ENCODE measurements at places on chromosomes 12 and 14. TPM values are rescaled to one million over a fixed set of nuclear protein-coding genes. Genes with fewer than 3 reads are reported as not detected.

The EGLN3 gene
- total RNA-seq = 16.0 TPM

The ACOT6 gene
- not detected for total RNA-seq

The KCNH3 gene
- total RNA-seq = 2.9 TPM

The MANSC4 gene
- not detected for total RNA-seq

The TARBP2 gene
- total RNA-seq = 43.9 TPM

The SLC38A4 gene
- not detected for total RNA-seq

The ART4 gene
- total RNA-seq = not detected

The RNASE11 gene
- not detected for total RNA-seq

The TSHR gene
- not detected for total RNA-seq

The ARHGAP9 gene
- 106 TPM for total RNA-seq

The OTX2 gene
- not detected for total RNA-seq

The OR6C2 gene
- total RNA-seq = not detected

The FGF23 gene
- total RNA-seq = not detected

The GNG2 gene
- total RNA-seq = 120 TPM

The KITLG gene
- total RNA-seq = 0.39 TPM

The IL31 gene
- 54.3 TPM for total RNA-seq

The KRT74 gene
- not detected for total RNA-seq

The RFX4 gene
- not detected for total RNA-seq

The EML1 gene
- total RNA-seq = 0.68 TPM

The CDCA4 gene
- 49.6 TPM for total RNA-seq

The CIROP gene
- total RNA-seq = not detected

The CCDC196 gene
- total RNA-seq = not detected

The MLXIP gene
- 41.4 TPM for total RNA-seq

The NOVA1 gene
- 0.25 TPM for total RNA-seq

The LRRC23 gene
- total RNA-seq = 4.7 TPM

The SLC2A3 gene
- 456 TPM for total RNA-seq

The CACNA2D4 gene
- 6.2 TPM for total RNA-seq

The SFSWAP gene
- 60.1 TPM for total RNA-seq

The FSCB gene
- total RNA-seq = not detected

The TFCP2 gene
- total RNA-seq = 44.2 TPM

The GPR132 gene
- total RNA-seq = 27.1 TPM

The TUBA1A gene
- total RNA-seq = 94.0 TPM

The TAS2R13 gene
- 0.74 TPM for total RNA-seq

The UTP20 gene
- total RNA-seq = 34.6 TPM

The TPPP2 gene
- total RNA-seq = not detected

The C1S gene
- total RNA-seq = 2.5 TPM

The TSPAN19 gene
- not detected for total RNA-seq

The PLEK2 gene
- total RNA-seq = not detected

The SPIC gene
- not detected for total RNA-seq

The PPP2R3C gene
- total RNA-seq = 48.1 TPM

The OR6C75 gene
- not detected for total RNA-seq

The RBP5 gene
- 1.2 TPM for total RNA-seq

The NTN4 gene
- not detected for total RNA-seq

The MGP gene
- not detected for total RNA-seq

The TBX5 gene
- total RNA-seq = not detected

The FLVCR2 gene
- total RNA-seq = 3.2 TPM

The SLC17A8 gene
- not detected for total RNA-seq

The TMEM52B gene
- total RNA-seq = not detected

The P2RX7 gene
- 6.5 TPM for total RNA-seq

The LRFN5 gene
- total RNA-seq = not detected

The EIF2S3B gene
- 0.48 TPM for total RNA-seq

The TGM1 gene
- total RNA-seq = 3.4 TPM

The MRPL51 gene
- 283 TPM for total RNA-seq

The INHBE gene
- 0.25 TPM for total RNA-seq

The RD3L gene
- not detected for total RNA-seq

The MYH7 gene
- 0.02 TPM for total RNA-seq

The CMTM5 gene
- total RNA-seq = not detected

The RIPK3 gene
- total RNA-seq = 13.2 TPM

The DLK1 gene
- not detected for total RNA-seq

Data from activated T-helper 2 cell treated with anti-CD3 and anti-CD28 coated beads, Interferon-gamma antibody, Interleukin-2, Interleukin-4, amounts not matched to agents 10 μg/mL and 5 μg/mL and 100 μg/mL, durations not matched to agents 14 hours and 24 hours and 36 hours (primary cell).